ENCODE measurements at places on chromosomes 1 and 21. TPM values are rescaled to one million over a fixed set of nuclear protein-coding genes. Genes with fewer than 3 reads are reported as not detected.

Gene NMNAT2
- total RNA-seq, result not detected

Gene IL6R
- total RNA-seq, result 24.1 TPM

Gene SMAP2
- 153 TPM for total RNA-seq

Gene SPATA21
- not detected for total RNA-seq

Gene FAM3B
- total RNA-seq, result not detected
